ENCODE measurements at places on chromosomes 7 and 10. TPM values are rescaled to one million over a fixed set of nuclear protein-coding genes. Genes with fewer than 3 reads are reported as not detected.

- no peak for DNase-seq
These were observed 1133.4 kb downstream of the XPNPEP1 start for GRCh38 chr10:108789919-108790318.

GRCh38 chr10:49119746-49120145 is 4.4 kb upstream of the VSTM4 start:
- no peak for DNase-seq

COX15 gene
- total RNA-seq = 19.2 TPM

DNA sequence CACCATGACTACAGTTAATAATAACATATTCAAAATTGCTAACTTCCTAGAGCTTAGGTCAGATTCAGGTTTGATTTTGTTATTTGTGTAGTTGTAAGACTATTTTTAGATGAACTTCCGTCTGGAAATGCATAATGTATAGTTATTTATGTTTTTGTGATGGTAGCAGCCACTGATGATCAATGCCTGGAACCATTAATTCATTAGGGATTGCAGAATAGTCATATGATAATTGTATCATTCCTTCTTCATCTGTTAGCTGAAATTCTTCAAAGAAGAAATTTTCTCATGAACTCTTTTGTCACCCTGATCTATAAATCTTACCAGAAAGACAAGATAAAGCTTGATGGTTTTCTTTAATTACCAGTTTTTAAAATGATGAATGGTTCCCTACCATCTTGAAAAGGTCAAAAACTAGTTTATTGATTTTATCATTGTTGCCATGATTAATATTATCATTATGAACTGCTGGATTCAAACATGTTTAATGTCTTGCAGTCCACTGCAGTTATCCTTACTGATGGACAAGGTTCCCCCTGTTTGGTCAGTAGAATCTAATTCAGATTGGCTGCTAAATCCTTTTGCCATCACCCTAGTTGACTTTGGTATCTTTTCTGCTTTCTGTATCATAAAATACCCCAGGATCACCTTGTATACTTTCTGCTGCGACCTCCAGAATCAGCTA is 433.3 kb downstream of the GPAM start:
- DNase-seq = no peak

SKIDA1 gene
- total RNA-seq = 2.7 TPM

DNA sequence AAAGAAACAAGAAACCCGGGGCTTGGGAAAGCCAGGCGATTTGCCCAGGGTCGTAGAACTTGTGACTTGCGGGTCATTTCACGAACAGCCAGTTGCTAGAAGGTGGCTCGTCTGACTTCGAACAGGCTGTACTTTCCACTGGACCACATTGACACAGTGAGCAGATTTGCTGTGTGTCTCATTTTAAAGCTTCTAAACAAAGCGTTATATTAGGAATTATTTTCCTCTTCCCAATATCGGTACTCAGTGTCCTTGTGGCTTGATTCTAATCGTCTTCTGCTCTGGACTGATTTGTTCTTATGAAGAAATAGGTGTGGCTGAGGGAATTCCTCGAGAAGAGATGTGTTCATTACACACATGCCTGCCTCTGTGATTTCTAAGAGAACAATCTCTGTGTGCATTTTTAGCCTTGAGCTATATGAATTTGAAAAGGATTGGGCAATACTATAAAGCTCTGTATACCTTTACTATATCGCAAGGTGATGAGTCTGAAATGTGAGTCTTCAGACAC is 150.0 kb upstream of the PRR15 start:
- no peak for DNase-seq

GRCh38 chr10:109432281-109432680 is 491.0 kb downstream of the XPNPEP1 start:
- no peak for DNase-seq

CH25H gene
- 0.74 TPM for total RNA-seq

HMX3 gene
- total RNA-seq = not detected

GRCh38 chr10:87850742-87851205 is 12.6 kb downstream of the KLLN start:
- no peak for DNase-seq

GRCh38 chr10:33301097-33301789 is 33.2 kb downstream of the NRP1 start:
- DNase-seq = no peak
